GM12878 (cell line): ENCODE measurements at places on chromosomes 16 and 17. TPM values are rescaled to one million over a fixed set of nuclear protein-coding genes. Genes with fewer than 3 reads are reported as not detected.

MMP28 gene
- not detected in 2 replicates for total RNA-seq

TRIM37 gene
- total RNA-seq = 17.9 and 20.6 TPM in 2 replicates

SP6 gene
- 0.05 TPM in 1 of 2 replicates, not detected in the other for total RNA-seq

MYO15B gene
- 12.3 and 15.4 TPM in 2 replicates for total RNA-seq

UNKL gene
- 18.4 and 21.6 TPM in 2 replicates for total RNA-seq

SNX20 gene
- 21.4 and 24.1 TPM in 2 replicates for total RNA-seq

KRT32 gene
- total RNA-seq = not detected in 2 replicates

DNA sequence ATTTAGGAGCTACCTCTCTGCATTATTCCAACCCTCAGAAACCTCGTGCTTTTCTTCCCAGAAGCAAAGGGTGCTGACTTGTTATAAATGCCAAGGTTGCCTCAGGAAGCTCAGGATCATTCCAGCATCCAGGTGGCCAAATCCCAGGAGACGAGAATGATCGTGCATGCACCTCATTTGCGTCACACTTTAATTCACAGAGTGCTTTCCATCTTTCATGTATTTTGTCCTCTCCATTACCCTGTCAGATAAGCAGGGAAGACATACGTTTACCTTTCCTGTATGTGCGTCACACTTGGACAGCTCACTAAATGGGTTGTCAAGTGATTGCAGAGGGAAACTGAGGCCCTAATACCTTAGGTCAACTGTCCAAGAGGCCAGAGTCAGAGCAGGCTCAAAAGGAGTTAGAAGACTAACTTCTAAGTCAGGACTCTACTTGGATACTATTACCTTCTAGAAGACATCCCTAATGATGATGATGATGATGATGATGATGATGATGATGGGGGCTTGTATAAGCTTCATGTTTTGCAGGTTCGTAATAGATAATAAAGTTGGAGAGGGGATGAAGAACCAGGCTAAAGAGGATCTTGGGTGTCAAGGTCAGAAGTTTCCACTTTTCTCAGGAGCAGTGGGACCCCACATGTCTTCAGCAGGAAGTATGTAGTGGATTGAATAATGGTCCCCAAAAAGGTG, 150.6 kb upstream of the TNRC6C start:
- no peak for DNase-seq

- no peak for DNase-seq
Measured at GRCh38 chr17:19457830-19458271, 46.8 kb downstream of the RNF112 start.

- DNase-seq = no peak
Measured at GRCh38 chr16:10870137-10870776, 6.7 kb upstream of the CIITA start.

- DNase-seq = no peak
Measured at GRCh38 chr16:87816507-87817100, 50.8 kb upstream of the KLHDC4 start.

DNA sequence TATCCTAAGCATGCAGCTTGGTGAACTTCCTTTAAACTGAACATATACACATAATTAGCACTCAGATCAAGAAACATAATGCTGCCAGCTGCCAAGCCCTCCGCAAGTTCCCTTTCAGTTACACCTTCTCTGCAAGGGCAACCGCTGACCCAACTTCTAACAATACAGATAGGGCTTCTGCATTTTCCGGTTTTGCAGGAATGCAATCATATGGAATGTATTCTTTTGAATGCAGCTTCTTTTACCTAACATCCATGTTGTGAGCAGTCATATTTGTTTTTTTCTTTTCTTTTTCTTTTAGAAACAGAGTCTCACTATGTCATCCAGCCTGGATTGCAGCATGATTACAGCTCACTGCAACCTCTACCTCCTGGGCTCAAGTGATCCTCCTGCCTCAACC, 110.7 kb downstream of the GSG1L start:
- DNase-seq = no peak

DNA sequence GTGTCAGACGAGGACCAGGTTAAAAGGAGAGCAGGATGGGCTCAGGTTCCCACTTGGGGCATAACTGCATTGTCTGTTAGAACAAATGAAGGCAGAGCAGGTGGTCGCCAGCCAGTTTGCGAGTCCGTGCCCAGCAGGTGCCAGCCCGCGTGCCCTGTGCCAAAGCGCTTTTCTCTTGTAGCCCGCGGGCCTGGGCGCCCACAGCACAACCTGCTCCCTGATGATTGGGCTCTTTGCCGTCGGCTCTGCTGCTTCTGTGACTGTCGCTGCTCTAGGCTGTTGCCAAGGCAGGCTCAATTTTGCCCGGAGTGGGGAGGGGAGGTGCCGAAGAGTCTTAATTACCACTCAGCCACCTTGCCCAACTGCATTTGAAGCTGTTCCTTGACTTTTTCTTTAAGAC, 21.1 kb downstream of the KNOP1 start:
- no peak for DNase-seq

GRCh38 chr16:9980981-9981380, 201.2 kb downstream of the GRIN2A start:
- no peak for DNase-seq

DNA sequence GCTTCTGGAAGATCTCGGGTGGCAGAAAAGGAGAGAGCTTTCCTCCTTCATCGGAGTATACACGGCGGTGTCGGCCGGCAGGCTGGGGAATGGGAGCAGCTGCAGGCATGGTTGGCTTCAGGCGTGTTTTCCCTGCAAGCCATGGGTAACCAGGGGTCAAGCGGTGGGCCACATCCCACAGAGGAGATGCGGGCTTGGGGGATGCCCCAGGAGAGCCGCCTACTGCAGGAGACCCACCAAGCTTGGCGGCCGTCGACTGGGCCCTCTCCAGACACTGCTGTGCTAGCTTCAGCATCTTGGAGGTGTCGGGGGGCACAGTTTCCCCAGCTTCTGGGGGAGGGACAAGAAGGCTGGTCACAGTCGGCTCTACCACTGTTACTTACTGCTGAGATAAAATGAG, 4.2 kb downstream of the VPS9D1 start:
- DNase-seq = no peak

- DNase-seq = no peak
Measured at GRCh38 chr17:48438516-48439061, 8.6 kb upstream of the SKAP1 start.

DNA sequence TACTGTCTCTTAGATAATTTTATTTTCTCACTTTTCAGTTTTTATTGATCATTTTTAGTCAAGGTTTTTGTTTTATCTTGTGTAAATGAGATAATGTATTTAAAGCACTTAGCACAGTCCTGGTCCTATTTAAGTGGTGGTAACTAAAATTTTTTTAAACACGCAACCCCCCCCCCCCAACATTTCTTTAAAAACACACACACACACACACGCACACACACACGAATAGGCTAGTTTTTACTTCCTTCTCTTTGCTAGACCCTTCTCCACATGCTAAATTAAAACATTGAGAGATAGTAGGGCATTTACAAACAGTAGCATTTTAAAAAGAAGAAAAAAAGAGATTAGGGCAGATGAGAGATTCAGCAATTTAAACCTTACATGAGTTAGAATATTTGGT, 5.0 kb downstream of the NFATC3 start:
- DNase-seq = no peak

DNA sequence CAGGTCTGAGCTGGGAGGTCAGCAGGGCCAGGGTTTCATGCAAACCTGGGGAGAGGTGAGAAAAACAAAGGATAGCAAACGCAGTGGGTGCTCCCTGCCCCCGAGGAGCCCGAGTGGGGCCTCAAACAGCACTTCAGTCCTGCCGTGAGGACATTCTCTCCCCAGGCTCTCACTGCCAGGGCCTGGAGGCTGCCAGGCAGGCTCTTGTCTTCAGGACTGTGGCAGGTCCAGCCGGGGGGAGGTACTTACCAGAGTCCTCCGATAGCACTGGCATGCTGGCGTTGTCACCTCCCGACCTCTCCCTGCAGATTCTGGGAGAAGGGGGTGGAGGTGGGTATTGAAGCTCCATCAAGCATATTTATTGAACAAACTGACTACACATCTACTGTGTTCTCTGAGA, 1.3 kb downstream of the MPP3 start:
- no peak for DNase-seq

DNA sequence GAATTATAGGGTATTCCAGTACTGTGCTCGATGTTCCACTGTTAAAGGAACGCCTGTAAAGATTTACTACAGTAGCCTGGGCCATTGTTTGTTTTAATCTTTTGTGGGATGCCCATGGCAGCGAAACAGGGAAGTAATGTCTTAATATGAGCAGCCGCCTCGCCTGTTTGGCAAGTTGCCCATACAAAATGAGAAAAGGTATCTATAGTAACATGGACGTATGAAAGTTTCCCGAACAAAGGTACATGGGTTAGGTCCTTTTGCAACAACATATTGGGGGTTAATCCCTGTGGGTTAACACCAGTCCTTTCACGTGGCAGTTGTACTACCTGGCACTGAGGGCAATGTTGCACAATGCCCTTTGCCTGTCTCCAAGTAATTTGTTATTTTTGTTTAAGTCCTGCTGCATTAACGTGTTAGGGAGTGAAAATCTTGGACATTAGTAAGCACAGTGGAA, 21.1 kb upstream of the TMC5 start:
- no peak for DNase-seq

DNA sequence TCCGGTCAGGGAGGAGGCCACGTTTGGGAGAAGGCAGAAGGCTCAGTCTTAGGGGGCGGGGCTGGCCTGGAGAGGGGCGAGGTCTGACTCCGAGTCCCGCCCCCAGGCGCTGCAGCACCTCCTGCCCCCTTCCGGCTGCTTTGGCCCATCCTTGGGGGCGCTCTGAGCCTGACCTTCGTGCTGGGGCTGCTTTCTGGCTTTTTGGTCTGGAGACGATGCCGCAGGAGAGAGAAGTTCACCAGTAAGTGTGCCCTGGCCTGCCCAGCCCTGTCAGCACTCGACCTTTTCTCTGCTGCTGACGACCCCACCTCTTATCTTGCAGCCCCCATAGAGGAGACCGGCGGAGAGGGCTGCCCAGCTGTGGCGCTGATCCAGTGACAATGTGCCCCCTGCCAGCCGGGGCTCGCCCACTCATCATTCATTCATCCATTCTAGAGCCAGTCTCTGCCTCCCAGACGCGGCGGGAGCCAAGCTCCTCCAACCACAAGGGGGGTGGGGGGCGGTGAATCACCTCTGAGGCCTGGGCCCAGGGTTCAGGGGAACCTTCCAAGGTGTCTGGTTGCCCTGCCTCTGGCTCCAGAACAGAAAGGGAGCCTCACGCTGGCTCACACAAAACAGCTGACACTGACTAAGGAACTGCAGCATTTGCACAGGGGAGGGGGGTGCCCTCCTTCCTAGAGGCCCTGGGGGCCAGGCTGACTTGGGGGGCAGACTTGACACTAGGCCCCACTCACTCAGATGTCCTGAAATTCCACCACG, 1.5 kb downstream of the TNFRSF12A start:
- DNase-seq = no peak

DNA sequence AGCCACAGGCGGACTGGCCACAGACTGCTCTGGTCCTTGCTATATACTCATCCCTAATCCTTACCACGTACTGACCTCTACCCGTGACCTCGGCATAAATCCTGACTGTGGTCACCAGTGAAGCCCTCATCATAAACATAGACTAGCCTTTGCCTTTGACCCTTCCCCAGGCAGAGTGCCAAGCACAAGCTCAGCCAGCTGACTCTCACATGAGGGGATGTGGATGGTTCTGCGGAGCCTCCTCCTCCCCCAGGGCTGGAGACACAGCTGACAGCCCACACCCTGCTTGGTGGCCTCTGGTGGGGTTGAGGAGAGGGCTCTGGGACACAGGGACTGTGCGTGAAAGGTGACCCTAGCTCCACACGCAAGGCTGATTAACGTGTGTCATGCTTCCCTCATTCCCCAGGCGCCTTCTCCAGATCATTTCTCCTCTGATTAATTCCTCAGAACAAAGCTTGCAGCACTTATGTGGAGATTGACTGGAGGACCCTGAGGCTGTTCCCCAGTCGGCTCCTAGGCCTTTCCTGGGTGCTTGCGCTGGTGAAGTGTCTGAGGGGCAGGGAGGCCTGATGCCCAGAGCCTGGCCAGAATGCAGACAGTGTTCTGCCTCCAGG, 241.5 kb upstream of the NLRP1 start:
- no peak for DNase-seq

DNA sequence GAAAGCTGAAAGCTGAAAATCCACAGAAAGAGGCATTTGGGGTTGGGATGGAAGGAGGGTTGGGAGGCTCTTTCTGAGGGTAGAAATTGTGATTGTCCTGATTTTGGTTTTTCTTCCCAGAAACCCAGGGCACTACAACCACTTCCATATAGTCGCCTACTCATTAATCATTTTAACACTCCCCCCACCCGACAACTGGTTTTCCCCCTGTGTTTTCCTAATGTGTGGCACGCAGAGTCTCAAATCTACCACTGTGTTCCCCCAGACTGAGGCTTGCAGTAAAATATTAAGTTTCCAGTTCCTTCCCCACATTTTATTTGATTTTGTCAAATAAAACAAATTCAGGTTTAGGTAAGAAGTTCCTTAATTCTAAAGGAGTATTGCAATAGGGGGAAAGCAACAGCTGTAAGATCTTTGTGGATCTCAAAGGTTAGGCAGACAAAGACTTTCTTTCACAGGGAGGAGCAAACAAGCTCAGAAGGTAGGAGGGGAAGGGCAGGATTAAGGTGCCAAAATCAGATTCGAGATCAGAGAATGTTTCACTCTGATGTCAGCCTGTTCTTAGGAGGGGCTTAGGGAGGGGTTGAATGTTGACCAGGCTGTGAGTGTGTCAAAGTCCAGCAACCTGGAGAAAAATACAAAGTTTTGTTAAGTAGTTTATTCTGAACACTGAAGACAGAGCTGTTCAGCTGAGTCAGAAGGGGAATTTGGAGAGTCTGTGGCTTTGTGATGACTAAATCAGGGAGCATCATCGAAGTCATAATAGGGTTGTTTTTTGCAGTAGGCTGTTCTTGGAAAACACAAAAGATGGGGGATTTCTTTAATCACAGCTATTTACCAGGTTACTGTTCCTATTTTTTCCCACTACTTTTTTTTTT, 3.6 kb downstream of the ZNF267 start:
- peak; percentile 94 for DNase-seq

DNA sequence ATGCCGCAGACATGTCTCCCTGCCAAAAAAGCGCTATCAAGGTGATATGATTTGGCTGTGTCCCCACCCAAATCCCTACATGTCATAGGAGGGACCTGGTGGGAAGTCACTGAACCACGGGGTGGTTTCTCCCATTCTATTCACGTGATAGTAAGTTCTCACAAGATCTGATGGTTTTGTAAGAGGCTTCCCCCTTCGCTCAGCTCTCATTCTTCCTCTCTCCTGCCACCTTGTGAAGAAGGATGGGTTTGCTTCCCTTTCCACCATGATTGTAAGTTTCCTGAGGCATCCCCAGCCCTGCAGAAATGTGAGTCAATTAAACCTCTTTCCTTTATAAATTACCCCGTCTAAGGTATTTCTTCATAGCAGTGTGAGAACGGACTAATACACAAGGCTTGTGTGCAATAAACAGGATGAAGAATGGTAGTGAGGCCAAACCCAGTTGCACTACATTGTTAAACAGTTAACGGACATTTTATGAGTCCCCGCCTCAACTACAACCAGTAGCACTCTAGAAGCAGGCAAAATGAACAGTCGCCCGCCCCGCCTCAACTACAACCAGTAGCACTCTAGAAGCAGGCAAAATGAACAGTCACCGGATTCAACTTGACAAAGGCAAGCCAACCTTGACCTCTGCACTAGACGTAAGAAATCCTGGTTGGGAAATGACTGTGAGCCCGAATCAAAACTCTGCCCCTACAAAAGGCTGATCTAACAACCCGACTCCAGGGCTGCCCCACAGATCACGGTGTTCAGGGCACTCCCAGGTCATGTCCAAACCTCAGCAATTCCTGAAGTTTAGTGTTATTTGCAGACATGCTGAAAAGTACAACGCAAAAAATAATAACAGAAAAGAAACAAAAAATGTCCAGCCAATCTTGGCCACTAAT, 26.3 kb downstream of the VPS53 start:
- no peak for DNase-seq

GRCh38 chr17:31584438-31585279, 193.2 kb downstream of the RAB11FIP4 start:
- no peak for DNase-seq
